ENCODE measurements at places on chromosomes 12 and 14. TPM values are rescaled to one million over a fixed set of nuclear protein-coding genes. Genes with fewer than 3 reads are reported as not detected.

GRCh38 chr12:73863546-73863945, 674.1 kb upstream of the ATXN7L3B start:
- no peaks in the 10 kb centered on the region for H3K4me1 ChIP-seq
- no peak overlapping the region for H3K27ac ChIP-seq
- no peaks in the 10 kb centered on the region for H3K36me3 ChIP-seq

DNA sequence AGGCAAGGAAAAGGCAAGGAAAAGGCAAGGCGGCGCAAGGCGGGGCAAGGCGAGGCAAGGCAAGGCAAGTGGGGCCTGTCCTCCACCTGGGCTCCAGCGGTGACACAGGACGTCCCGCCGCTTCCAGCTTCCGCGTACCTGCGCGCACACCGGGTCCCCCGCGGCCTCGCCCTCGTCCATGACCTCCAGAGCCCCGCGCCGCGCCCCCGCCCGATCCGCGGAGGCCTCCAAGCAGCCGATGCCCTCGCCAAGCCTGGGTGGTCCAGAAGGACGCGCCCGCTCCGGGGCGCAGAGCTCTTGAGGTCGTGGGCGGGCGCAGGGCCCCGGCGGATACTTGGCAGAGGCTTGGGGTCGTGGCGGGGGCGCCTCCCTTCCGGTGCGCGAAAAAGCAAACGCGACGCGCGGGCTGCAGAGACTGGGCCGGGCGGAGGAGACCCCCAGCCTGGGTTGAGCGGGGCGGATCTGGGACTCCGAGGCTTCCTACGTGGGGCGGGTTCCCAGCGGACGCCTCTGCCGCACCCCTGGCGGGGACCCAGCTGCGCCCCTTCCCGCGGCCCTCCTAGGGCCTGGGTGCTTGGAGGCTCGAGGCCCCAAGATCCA, 60.8 kb upstream of the EIF5 start:
- peak; percentile 61 for DNase-seq
- peak overlapping the region; percentile 44 for H3K4me3 ChIP-seq
- peaks cover 21% of the 10 kb centered on the region for H3K27me3 ChIP-seq

- no peaks in the 10 kb centered on the region for H3K27me3 ChIP-seq
- no peak for DNase-seq
- H3K4me3 ChIP-seq, result no peak overlapping the region
- H3K36me3 ChIP-seq, result peaks cover 35% of the 10 kb centered on the region
- H3K4me1 ChIP-seq, result peaks cover 100% of the 10 kb centered on the region
Observed at GRCh38 chr12:122085591-122085990, 7.0 kb downstream of the MLXIP start.

DNA sequence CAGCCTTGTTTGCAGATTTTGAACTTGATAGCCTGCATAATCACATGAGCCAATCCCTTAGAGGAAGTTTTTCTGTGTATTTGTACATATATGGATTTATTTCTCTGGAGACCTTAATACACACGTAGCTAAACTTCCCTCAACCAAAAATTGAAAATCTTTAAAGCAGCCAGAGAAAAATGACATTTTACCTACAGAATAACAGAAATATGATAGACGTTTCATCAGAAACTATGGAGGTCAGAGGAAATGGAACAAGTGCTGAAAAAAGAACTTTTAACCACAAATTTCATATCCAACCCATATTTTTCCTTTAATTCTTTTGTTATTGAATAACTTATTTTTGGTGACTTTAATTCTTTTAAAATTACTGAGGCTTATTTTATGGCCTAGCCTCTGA, 177.7 kb downstream of the CCDC91 start:
- no peak overlapping the region for H3K4me3 ChIP-seq
- no peaks in the 10 kb centered on the region for H3K27me3 ChIP-seq
- H3K36me3 ChIP-seq, result peaks cover 49% of the 10 kb centered on the region
- no peaks in the 10 kb centered on the region for H3K4me1 ChIP-seq

DNA sequence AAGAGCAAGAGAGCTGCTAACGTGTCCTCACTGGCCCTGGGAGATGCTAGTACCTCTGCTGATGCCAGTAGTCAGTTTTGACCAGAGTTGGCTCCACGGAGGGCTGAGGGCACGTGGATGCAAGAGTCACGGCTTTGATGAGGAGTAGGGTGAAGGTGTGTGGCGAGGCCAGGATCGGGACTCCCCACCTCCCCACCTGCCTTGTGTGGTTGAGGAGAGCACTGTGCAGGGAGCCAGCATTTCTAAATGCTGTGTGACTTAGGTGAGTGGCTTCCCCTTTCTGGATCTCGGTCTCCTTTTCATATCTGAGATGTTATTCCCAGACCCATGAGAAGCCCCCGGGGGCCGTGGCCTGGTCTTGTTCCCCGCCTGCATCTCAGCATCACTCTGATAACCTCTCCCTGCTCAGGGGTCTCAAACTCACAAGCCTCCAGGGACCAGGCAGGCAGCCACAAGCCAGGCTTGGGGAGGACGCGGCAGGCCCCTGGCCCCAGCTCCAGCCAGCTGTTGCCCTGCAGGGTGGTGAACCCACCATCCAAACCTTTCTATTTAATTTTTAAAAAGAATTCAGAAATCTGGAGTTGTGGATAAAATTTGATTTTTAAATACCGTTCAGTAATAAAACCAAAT, 32.1 kb downstream of the MVK start:
- no peak overlapping the region for H3K27ac ChIP-seq
- no peaks in the 10 kb centered on the region for H3K36me3 ChIP-seq

- no peaks in the 10 kb centered on the region for H3K27me3 ChIP-seq
- peak overlapping the region; percentile 59 for H3K27ac ChIP-seq
- H3K4me3 ChIP-seq, result no peak overlapping the region
- H3K4me1 ChIP-seq, result peaks cover 8% of the 10 kb centered on the region
Observed at GRCh38 chr14:68369281-68370056, 423.4 kb downstream of the ZFP36L1 start.

The TMEM119 gene
- total RNA-seq, result 0.45 TPM

The INHBC gene
- total RNA-seq, result not detected

The C12orf56 gene
- not detected for total RNA-seq
